ENCODE measurements at places on chromosomes 12 and 14.

DNA sequence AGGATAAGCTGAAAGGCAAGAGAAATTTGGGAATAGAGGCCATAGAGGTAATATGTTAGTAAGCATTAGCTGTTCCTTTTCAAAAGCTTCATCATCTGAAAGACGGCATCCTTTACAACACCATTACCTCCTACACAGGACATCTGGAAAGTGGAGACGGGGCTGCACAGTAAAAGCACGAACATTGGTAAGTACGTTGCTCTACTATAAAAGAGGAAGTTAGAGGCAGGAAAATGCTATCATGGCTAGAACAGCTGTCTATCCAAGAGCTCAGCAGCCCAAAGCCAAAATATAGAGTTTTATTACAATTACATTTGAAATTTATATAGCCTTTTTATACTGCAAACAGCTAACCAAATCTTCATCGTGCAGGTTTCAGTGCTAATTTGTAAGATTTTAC lies 172.3 kb upstream of the GRIP1 start:
- DNase-seq: no peak

GRCh38 chr12:118560733-118561132 lies 184.4 kb downstream of the SUDS3 start:
- DNase-seq: no peak

- DNase-seq: no peak
Measured at GRCh38 chr14:89681086-89682018, 264.3 kb upstream of the FOXN3 start.

DNA sequence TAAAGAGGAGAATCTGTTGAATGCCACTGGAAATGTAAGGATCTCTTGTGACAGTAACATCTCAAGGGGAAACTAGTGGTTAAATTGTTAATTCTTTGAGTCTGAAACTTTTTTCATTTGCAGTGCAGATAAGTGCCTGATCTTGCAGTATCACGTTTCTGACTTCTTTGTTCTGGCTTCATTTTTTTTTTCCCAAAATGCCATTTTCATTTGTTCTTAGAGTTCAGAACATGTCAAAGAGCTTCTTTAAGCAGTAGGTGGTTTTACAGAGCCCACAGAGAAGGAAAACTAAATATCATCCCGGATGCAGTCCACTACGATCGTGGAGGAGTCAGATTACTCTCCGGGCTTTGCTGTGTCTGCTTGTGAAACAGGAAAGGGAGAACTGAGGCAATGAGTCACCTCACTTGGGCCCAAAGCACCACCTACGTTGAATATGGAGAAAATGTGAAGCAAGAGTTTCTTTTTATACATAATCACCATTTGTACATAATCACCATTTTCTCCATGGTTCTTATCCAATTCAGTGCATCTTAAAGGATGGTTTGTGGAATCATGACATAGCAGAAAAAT lies 43.9 kb downstream of the HMGA2 start:
- peak; percentile 95 for DNase-seq

GRCh38 chr14:85535991-85536832 lies 6.3 kb downstream of the FLRT2 start:
- no peak for DNase-seq

GRCh38 chr12:28489246-28489645 lies 299.0 kb downstream of the CCDC91 start:
- DNase-seq: peak; percentile 66

DNA sequence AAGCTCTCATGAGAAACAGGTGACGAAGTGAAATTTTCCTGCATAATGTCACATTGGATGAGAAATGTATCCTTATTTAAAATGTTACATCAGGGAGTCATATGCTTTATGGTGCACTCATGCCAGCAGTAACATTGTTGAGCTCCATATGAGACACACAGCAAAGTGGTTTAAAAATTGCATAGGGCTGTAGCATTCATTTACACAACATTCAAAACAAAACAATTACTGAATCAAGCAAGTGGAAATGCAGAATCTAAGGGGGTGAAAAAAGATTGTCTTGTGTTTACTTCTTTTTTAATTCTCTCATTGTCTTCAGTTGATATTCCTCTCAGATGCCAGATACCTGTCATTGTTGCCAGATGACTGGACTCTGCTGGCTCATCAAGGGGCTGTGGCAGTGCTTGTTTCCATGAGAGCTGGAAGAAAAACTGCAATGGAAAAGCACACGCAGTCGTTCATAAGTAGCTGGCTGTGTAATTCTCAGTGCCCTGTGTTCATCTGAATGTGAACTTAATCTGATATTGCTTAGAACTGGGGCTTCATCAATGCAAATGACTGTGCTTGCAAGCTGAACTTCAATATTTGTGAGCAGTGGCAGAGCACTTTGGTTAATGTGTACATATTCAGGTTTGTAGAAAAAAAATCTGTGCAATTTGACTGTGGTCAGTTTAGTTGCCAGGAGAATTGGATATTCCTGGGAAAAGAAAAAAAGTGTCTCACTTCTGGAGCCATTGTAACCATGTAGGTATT lies 305.6 kb downstream of the RAD51B start:
- no peak for DNase-seq

DNA sequence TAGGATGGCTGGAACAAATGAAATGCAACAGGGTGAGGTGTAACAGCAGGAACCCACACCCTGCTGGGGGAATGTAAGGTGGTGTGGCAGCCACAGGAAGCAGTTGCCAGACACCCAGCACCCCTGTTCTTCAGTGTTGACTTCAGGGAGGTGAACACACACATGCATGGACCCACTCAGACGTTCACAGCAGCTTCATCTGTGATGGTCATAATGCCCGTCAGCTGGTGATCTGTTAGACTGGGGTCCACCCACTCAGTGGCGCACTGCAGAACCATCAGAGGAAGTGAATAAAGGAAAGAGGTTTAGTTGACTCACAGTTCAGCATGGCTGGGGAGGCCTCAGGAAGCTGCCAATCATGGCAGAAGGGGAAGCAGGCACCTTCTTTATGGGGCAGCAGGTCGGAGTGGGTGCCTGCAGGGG lies 22.7 kb upstream of the TEX22 start:
- no peak for DNase-seq

- peak; percentile 54 for DNase-seq
Measured at GRCh38 chr12:58588770-58589169, 331.5 kb downstream of the LRIG3 start.

- no peak for DNase-seq
Measured at GRCh38 chr12:110971189-110971920, 51.0 kb upstream of the MYL2 start.

DNA sequence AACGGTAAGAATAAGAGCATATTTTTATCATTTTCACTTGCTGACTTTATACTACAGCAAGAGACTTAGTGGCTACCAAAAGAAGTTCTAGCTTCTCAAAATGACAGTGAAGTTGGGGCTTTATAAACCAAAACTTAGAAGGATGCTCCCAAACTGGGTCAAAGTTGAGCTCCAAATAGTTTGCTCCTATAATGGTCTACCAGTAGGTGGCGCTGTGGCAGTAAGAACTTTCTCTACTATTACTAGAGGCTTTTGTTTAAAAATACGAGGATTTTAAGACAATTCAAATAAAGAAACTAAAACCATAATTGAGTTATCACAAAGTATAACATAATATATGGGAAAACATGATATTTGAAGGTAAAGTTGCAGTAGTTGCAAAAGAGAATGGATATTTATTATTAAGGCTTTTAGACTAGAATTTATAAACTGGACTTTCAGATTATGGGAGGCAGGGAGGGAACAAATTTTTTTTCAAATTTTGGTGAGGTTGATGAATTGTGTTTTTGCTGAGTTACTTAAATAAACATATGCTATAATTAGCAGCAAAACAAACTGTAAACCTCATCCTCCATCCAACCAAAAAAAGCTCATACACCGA lies 75.0 kb downstream of the TGFB3 start:
- DNase-seq: no peak

GRCh38 chr14:32683679-32684078 lies 255.0 kb upstream of the NPAS3 start:
- no peak for DNase-seq

DNA sequence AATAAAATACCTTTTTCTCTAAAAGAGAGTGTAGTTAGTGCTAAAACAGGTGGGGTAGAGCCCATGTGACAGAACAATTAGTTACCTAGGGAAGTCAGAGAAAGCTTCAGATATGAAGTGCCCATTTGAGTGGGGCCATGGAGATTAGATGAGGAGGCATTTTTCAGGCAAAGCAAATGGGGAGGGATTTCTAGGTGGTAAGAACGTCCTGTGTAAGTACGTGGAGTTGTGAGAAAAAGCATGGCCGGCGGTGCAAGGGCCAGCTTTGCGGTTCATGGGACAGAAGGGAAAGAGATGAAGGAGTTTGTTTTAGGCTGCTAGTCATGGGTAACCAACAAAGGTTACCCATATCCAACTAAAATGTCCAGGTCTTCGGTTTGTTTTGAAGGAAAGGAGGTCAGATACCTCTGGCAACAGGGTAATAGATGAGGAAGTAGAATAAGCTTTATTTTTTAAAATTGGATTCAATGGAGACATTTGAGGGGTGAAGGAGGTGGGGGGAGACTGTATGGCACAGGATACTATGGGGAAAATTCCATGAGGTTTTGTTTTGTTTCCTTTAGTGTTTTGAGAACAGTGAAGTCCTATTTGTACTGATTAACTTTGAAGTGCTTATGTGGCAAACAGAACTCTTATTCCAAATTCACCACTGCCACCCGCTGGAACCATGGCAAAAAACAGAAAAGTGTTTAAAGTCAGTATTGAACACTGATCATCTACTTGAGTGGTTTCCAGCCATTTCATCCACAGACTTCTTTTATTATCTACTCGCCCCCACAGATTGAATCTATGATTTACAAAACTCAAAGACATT lies 10.0 kb upstream of the SNRPF start:
- peak; percentile 8 for DNase-seq

DNA sequence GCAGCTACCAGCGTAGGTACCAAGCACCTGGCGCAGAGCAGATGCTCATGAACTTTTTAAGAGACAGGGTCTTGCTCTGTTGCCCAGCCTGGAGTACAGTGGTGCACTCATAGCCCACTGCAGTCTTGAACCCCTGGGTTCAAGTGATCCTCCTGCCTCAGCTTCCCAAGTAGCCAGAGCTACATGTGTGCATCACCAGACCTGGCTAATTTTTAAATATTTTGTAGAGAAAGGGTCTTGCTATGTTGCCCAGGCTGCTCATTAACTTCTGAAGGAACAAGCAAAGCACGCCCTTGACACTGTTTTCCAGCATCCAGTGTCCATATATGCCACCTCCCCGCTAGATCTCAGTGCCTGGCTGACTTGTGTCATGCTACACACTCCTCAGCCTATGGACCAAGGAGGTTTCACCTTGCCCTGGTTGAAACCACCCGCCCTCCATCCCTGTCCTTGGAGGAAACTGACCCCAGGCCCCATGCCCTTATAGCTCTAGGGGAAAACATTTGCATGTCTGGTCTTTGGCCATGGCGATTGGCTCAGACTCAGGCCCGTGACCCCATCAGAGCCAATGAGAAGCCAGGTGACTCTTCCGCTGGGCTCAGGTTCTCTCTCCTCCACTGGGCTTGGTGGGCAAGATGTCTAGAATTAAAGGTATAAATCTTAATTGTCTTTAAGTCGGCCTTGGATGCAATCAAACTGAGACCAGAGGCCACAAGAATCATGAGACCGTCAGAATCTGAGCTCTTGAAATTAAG lies 26.3 kb downstream of the TESC start:
- no peak for DNase-seq

DNA sequence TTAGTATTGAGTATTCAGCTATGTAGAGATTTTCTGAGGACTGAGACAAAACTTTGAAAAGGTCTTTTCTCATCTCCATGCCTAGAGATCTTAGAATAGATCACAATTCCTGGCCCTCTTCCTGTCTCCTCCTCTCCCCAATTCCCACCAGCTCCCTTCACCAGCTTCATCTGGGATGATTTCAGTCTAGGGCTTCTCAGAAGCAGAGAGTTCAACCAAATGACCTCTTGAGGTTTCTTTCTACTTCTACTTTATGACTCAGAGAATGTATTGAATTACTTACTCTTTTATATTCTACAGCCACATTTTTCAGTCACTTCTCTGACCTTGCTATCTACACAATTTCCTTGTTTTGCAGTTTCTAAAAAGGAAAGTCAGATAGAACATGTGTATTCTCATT lies 19.4 kb upstream of the SNX6 start:
- peak; percentile 91 for DNase-seq

- no peak for DNase-seq
Measured at GRCh38 chr14:103313704-103314103, 20.3 kb upstream of the EIF5 start.

DNA sequence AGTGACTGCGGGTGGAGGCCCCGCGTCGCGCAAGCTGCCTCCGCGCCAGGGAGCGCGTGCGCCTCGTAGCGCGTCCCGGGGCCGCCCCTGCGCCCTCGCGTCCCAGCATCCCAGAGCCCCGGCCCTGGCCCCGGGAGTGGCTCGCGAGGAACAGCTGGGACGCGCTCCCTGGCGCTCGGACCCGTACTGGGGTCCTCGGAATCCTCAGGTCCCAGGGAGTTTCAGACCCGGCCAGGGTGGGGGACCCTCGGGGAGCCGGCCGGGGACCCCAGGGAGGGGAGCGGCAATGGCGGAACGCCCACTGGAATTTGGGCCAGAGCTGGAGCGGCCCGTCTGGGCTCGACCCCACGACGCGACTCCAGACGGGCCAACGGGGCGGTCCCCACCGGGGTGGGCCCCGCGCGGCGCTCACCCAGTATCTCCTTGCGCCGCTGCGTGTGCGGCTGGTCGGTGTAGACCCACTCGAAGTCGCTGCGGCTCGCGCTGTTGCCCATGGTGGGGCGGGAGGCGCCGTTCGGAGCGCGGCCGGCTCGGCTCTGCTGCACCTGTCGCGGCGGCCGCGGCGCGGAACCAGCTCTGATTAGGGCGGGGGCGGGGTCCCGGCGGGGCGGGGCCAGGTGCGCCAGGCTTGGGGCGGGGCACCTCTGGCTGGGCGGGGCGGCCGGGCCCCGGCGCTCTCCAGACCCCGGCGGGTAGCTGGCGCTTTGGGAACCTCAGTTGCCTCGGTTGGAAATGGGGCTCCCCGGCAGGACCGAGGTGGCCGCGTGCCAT lies at the start of gene DEGS2:
Gene DEGS2 (minus strand): TSS at position 552 of the 771 bp plus-strand sequence. CDS start 58 bp downstream, at position 494.
- no peak for DNase-seq

- DNase-seq: no peak
Measured at GRCh38 chr12:114407842-114408411, 2.0 kb upstream of the TBX5 start.

DNA sequence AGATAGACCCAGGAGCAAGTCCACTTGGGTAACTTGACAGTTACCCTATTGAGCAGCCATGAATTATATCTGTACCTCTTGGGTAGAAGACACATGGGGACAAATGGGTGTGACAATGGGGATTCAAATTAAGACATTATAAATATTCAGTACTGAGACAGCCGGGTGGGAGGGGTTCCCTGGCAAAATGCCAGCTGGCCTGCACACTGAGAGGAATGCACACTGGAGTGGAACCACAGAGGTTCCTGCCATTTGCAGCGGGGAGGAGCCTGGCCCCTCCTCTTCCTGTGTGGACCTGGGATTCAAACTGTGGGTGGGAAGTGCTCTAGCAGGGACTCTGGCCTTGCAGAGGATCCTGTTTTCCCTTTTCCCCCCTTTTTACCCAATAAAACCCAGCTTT lies 118.7 kb upstream of the CDKN3 start:
- no peak for DNase-seq

GRCh38 chr14:69432364-69432763 lies 33.9 kb downstream of the SLC39A9 start:
- no peak for DNase-seq

DNA sequence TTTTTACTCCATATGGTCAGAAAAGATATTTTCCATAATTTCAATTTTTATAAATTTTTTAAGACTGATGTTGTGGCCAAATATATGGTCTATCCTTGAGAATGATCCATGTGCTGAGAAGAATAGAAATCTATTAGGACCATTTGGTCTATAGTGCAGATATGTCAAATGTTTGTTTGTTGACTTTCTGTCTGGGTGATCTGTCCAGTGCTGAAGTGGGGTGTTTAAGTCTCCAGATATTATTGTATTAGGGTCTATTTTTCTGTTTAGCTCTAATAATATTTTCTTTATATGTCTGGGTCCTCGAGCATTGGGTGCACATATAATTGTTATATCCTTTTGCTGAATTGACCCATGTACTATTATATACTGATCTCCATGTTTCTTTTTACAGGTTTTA lies 308.9 kb upstream of the LMO3 start:
- no peak for DNase-seq
